NCI-H1092 treated with DMSO at 0.1 percent for 48 hours (cell line): ENCODE measurements at places on chromosomes 2 and 18.

GRCh38 chr18:44682201-44682870 lies 1.6 kb downstream of the SETBP1 start:
- DNase-seq = peak; percentile 38

DNA sequence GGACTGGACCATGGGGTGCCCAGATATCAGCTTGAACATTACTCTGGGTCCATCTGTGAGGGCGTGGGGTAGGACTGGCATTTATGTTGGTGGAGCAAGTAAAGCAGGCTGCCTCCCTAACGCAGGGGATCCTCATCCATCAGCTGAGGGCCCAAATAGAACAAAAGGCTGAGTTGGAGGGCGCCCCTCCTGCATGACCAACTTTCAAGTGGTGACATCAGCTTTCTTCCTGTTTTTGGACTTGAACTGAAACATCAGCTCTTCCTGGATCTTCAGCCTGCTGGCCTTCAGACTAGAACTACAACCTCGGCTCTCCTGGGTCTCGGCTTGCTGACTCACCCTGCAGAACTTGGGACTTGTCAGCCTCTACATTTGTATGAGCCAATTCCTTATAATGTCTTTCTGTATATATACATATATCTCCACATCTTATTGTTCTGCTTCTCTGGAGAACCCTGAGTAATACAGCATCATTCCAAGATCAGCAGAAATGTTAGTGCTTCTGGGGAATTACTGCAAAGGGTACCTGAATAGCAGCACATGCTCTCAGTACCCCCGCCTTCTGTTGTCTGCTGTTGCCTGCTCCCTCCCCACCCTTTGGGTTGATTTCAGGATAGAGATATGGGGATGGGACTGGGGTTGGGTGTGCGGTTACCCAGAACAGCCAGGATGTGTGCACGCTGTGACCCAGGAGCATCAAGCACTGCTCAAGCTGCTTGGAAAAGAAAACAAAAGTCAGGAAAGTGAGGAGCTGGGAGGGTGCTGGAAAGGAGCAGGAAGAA lies 20.0 kb downstream of the TMEM127 start:
- no peak for DNase-seq

DNA sequence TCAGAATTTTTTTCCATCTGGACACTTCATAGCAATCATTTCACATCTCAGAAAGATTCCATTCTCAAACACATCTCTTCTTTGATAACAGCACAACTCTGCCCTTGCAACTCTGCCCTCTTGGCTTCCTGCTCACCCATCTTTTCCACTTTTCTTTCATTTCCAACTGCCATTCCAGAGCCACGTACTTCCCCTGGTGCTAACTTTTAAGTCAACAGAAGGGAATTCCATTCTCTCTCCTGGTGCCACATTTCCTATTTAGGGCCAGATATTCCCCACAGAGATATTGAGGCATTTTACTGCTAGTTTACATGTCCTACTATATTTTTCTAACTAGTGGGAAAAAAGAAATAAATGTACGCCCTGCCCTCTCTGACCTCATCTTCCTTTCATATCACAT lies 590.2 kb downstream of the ARHGAP15 start:
- no peak for DNase-seq

DNA sequence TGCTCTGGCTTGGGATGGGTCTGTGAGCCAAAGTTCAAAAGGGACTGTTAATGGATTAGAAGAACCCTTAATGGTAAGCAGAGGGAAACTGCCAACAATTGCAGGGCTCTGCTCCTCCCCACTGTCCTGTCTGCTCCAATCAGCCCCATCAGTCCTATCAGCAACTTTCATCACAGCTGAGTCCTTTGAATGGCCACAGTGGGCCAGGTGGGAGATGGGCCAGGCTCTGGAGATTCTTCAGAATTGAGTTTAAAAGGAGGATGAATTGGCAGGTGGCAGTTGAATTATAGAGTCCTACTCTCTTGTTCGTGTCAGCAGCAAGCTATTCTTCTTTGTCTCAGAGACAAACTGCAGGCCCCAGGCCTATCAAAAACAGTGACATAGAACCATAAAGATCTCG lies 573.9 kb downstream of the EPHA4 start:
- DNase-seq = no peak

DNA sequence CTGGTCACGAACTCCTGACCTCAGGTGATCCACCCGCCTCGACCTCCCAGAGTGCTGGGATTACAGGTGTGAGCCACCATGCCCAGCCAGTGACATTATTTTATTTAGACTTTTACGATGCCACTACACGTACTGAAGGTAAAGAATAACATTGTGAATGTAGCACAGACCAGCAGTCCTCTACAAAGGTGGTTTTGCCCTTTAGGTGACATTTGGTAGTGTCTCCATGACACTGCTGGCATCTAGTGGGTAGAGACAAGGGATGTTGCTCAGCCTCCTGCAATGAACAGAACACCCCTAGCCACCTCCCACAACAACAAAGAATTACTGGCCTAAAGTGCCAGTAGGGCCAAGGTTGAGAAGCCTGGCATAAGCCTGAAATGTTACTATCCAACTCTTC lies 69.5 kb downstream of the MYOM1 start:
- DNase-seq = no peak

GRCh38 chr2:9907402-9907801 lies 44.1 kb upstream of the GRHL1 start:
- no peak for DNase-seq

- DNase-seq = no peak
Measured at GRCh38 chr18:59821983-59822382, 77.8 kb upstream of the PMAIP1 start.

DNA sequence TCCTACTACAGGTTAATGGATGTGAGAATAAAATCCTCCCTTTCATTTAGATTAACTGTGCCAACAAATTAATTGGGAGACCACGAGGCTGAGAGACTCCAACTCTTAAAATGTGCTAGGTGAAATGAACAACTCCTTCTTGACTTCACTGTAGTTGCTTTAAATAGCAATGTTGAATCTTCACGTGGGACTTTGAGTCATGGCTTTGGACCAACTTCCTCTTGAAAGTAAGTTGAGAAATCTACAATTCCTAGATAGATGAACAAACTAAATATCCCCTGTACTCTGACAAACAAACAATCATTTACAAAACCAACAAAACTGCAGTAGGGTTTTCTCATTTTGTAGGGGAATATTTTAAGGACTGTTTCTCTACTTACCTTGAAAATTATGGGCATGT lies 291.9 kb upstream of the SPRED2 start:
- DNase-seq = no peak

- no peak for DNase-seq
Measured at GRCh38 chr2:36801088-36801487, 104.6 kb downstream of the VIT start.

GRCh38 chr18:11322006-11322405 lies 172.6 kb upstream of the PIEZO2 start:
- no peak for DNase-seq

GRCh38 chr2:170341684-170342623 lies 164.0 kb downstream of the MYO3B start:
- DNase-seq = peak; percentile 35

DNA sequence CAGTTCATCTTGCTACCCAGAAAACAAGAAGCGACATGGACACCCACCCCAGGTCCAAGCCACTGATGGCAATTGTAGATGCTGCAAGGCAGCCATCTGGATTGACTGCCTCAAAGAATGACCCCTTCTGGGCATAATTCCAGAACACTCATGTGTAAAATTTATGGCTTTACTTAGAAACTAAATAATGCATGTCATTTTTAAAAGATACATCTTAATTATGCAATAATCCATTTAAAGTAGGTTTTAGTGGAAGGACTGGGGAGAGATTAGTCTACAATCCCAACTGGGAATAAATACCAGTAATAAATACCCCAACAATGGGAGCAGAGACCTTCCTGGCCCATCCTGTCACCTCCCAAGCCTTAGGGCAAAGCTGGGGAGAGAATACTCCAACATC lies 247.7 kb downstream of the SS18 start:
- DNase-seq = no peak
